ENCODE measurements at places on chromosomes 4 and X. TPM values are rescaled to one million over a fixed set of nuclear protein-coding genes. Genes with fewer than 3 reads are reported as not detected.

Gene CENPVL1
- total RNA-seq: not detected

Gene PCSK1N
- not detected for total RNA-seq

Gene ENPP6
- total RNA-seq: not detected

Gene RP2
- 33.0 TPM for total RNA-seq

Gene TKTL2
- not detected for total RNA-seq

Gene FHL1
- 43.4 TPM for total RNA-seq

Gene PAGE4
- not detected for total RNA-seq

Gene FGFBP2
- total RNA-seq: not detected

Gene NDNF
- total RNA-seq: not detected

Gene PHOX2B
- total RNA-seq: not detected

Gene RAP2C
- 35.1 TPM for total RNA-seq

Gene FGF16
- 6.7 TPM for total RNA-seq

Gene S100G
- total RNA-seq: not detected

Gene ZNF141
- total RNA-seq: 19.9 TPM

Gene CSAG3
- total RNA-seq: not detected

Gene TRPC5OS
- total RNA-seq: not detected

Gene SHROOM2
- 14.1 TPM for total RNA-seq

Gene USP17L12
- total RNA-seq: not detected

Gene NSUN7
- under 0.01 TPM for total RNA-seq

Gene MAGEC2
- total RNA-seq: not detected

Gene FOXP3
- total RNA-seq: not detected

Gene SHROOM3
- total RNA-seq: 10.2 TPM

Gene STARD8
- 20.2 TPM for total RNA-seq

Gene LGI2
- total RNA-seq: under 0.01 TPM

Gene CNKSR2
- not detected for total RNA-seq

Gene SPINK2
- not detected for total RNA-seq

Gene KDR
- 446 TPM for total RNA-seq

Gene ITIH6
- total RNA-seq: not detected

Gene LANCL3
- 0.93 TPM for total RNA-seq

Gene SLC25A43
- total RNA-seq: 21.7 TPM

Gene FAM236C
- not detected for total RNA-seq

Gene CYBB
- not detected for total RNA-seq

Gene AVPR2
- not detected for total RNA-seq

Gene LEF1
- not detected for total RNA-seq

Gene GIMD1
- not detected for total RNA-seq

Gene RBM46
- total RNA-seq: not detected

Gene DHRSX
- total RNA-seq: 22.2 TPM

Gene SMR3B
- not detected for total RNA-seq

Gene ARHGAP6
- 1.1 TPM for total RNA-seq

Gene CLRN2
- not detected for total RNA-seq

Gene IL15
- 1.9 TPM for total RNA-seq

Gene PPEF1
- not detected for total RNA-seq

Gene WAS
- total RNA-seq: 0.07 TPM

Gene TSPYL2
- total RNA-seq: 6.7 TPM

Gene RBBP7
- 179 TPM for total RNA-seq

Gene MAGEE2
- not detected for total RNA-seq

Gene KLB
- total RNA-seq: under 0.01 TPM

Gene FAM53A
- total RNA-seq: 1.3 TPM

Gene BST1
- total RNA-seq: 6.0 TPM

Gene ZMAT1
- total RNA-seq: 4.0 TPM

Gene PAGE5
- total RNA-seq: not detected

Gene CLIC2
- total RNA-seq: 18.0 TPM

Gene RASSF6
- total RNA-seq: under 0.01 TPM

Gene NPY1R
- total RNA-seq: 0.13 TPM

Gene NSG1
- 30.6 TPM for total RNA-seq

Gene ARHGEF38
- total RNA-seq: not detected

Gene VEGFD
- total RNA-seq: 0.65 TPM

Gene F9
- total RNA-seq: not detected

Gene MAOB
- not detected for total RNA-seq
